ENCODE measurements at places on chromosomes 4 and X. TPM values are rescaled to one million over a fixed set of nuclear protein-coding genes. Genes with fewer than 3 reads are reported as not detected.

DNA sequence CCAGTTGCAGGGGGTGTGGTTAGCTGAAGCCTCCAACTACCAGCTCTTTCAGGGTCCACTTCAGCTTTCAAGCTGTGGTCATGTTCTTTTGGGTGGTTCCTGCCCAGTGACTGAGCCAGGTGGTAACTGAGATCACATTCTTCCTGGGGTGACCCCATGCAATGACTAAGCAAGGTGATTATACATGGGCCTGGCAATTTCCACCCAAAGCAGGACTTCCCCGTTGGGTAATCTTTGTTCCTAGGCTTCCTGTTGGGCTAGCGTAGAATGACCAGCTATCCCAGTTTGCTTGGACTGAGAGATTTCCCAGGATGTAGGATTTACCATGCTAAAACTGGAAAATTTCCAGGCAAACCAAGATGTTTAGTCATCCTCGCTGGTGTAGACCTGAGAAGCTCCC is 18.4 kb upstream of the MAGEB17 start:
- no peak for DNase-seq

DNA sequence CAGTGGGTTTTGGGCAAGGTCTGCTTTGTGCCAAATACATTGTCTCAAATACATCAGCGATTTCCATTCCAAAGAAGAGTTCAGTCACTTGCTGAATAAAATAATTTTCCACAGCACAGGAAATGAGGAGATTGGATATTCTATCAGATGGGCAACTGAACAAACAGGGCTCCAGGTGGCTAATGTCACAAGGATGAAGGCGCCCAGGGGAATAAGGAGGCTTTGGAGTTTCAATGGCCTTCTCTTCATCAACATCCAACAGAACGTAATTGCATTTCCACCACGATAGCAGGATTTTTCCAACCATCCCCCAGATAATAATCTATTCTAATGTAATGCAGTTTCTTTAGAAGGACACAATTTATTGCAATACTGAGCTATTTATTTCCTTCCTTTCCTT is 104.7 kb upstream of the KLHL13 start:
- no peak for DNase-seq

DNA sequence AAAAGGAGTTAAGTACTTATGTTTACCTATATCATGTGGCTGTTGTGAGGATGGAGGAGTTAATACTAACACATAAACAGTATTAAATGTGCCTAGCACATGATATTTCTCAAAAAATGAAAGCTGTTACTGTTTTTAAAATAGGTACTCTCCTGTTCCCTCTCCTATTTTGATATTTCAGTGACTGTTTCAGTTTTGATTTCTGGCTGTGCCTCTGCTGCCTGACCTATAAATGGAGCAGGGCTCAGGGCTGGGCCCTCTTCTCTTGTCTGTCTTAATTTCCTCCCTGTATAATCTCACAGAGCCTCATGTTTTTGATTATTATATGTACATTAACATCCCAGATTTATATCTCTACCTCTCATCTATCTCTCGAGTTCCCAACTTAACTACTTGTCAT is 93.3 kb downstream of the UGT8 start:
- DNase-seq: no peak

- DNase-seq: no peak
These were observed 1267.2 kb downstream of the RAPGEF2 start for GRCh38 chr4:160370046-160370445.

- no peak for DNase-seq
These were observed 92.4 kb downstream of the FHDC1 start for GRCh38 chr4:153028535-153028934.

- no peak for DNase-seq
These were observed 107.2 kb downstream of the AKAP4 start for GRCh38 chrX:50093625-50094024.

DNA sequence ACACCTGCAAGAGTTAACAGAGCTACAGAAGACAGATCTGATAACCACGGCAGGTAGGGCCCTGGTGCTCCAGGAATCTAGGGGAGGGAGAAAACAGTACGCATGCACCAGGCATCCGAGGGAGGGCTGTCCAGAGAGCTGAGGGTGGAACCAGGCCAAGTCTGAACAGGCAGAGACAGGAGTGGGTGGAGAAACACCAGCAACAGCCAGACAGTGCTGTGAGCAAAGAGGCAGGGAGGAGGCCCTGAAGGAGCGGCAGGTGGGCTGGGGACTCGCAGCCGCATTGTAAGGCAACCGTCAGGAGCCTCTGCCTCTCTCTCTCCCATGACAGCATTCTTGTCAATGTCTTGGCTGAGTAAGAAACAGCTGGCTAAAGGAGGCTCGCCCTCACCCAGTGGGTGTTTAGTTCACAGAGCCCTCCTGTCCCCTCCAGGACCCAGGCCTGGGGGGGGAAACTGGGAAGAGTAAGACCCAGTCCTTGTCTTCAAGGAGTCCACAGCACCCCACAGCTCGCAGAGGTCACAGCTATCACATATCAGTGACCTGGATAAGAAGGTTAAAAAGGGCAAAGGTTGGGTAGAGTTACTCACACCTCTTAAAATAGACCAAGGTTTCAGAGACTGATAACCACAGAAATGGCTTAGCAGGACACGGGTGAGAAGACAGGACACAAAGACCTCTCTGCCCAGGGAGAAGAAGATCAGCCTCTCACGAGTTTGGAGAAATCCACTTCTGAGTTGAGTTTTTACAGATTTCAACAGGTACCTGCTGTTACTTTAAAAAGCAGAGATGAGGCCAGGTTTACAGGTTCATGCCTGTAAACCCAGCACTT is 10.5 kb downstream of the ACSL1 start:
- DNase-seq: peak; percentile 84

DNA sequence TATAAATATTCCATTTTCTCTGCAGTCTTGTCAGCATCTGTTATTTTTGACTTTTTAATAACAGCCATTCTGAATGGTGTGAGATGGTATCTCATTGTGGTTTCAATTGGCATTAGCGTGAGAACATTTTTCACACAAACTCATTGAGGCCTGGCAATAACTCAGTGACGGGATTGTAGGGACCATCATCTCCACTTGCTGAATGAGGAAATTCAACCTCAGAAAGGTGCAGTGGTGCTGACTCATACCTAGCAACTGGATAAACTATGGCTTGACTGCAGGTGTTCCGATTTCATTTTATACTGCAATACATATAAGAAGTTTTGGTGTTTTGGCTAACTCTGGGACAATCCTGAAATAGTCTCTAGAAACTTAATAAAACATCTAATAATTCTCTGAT is 88.3 kb upstream of the DDIT4L start:
- DNase-seq: no peak

MBNL3 gene
- 24.3 TPM for total RNA-seq

SPANXN3 gene
- not detected for total RNA-seq

G6PD gene
- 80.2 TPM for total RNA-seq

Measured in lower lobe of right lung (tissue), 2 donors.